ENCODE measurements at places on chromosomes 2 and 18.

DNA sequence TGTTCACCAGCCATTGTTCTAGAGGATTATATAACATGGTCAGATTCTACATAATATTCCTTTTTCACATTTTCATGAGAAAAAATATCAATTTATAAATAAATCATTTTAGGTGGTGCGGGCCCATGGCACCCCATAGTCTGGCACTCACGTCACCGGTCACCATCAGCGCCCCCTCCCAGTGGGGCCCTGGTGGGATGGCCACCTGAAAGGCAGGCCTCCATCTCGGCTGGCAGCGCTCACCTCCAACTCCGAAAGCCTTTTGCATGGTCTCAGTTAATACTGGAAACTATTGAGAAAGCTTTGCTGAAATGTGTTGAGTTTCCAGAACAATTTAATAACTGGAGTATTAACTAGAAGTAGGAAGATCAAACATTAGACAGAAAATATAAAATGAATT, 141.4 kb upstream of the SALL3 start:
- DNase-seq, result no peak

DNA sequence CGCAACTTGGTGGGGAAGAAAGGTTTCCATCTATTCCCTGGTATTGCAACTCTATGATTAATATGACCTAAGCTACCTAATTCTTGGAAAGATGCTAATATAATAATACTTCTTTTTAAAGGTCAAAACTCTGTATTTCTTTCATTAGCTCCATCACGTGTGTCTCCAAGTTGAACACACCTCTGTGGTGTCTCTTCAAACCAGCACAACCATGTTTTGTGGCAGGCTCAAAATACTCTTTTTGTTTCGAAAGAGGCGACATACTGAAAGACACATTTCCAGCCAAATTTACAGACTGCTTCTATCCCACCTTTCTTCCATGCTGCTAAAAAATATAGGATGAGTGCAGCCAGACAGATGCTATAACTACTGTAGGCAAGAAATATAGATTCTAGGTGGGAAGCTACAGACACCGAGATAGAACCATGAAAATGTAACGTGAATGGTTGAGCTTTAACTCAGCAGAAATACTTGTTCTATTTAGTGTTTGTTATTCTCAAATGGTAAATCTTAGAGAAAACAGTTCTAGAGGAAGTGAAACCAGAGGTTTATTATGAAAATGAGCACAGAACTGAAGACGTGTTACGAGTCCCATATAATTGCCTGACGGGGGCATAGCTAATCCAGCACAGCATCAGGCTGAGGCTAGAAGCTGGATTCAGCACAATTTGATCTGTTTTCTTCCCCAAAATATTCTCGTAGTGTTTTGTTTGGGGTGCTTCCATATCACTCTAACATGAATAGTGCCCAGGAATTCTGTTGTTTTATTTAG, 991.5 kb upstream of the FANCL start:
- DNase-seq, result no peak

DNA sequence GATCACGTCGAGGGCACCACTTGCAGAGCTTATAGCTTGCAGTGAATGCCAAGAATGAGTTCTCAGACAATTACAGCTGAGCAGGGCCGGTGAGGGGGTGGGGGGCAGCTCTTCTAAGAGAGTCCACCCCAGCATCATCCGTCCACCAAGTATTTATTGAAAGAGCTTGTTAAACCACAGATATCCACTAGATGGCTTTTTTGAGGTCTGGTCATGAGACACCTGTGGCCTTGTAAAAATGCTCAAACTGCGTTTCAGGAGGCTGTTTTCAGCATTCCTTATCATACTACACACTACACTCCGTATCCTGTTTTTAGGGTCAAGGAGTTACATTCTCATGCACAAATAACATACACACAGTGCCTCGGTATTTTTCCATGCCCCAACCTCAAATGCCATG, 51.5 kb downstream of the DNAJC10 start:
- no peak for DNase-seq

GRCh38 chr2:9697909-9698308, 67.1 kb upstream of the YWHAQ start:
- DNase-seq, result no peak

- DNase-seq, result no peak
Observed at GRCh38 chr2:160387558-160388262, 105.9 kb downstream of the RBMS1 start.

- DNase-seq, result no peak
Observed at GRCh38 chr2:32941944-32942690, 4.6 kb upstream of the LTBP1 start.

- DNase-seq, result no peak
Observed at GRCh38 chr2:60505880-60506260, 47.6 kb downstream of the BCL11A start.

DNA sequence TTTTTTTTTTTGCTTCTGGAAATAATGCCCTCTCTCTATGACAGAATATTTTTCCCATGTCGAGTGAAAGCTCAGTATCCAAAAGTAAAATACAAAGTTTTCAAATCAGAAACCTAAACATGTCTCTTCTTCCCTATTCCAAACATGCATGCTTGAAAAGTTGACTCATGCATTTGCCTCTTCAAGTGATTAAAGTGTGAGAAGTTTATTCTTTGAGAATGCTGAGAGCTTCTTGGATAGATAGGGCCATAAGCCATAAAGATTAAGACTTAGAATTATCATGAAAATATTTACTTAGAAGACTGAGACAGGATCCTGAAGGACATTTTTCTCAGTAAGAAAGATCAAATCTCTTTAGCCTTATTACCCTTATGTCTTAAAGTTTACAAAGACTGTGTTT, 98.6 kb upstream of the EPB41L5 start:
- no peak for DNase-seq

GRCh38 chr2:129721846-129722245, 257.6 kb upstream of the RAB6C start:
- DNase-seq, result no peak

GRCh38 chr18:76252139-76252538, 242.9 kb downstream of the ZNF516 start:
- DNase-seq, result no peak

GRCh38 chr2:223076573-223076972, 24.6 kb downstream of the KCNE4 start:
- DNase-seq, result no peak

DNA sequence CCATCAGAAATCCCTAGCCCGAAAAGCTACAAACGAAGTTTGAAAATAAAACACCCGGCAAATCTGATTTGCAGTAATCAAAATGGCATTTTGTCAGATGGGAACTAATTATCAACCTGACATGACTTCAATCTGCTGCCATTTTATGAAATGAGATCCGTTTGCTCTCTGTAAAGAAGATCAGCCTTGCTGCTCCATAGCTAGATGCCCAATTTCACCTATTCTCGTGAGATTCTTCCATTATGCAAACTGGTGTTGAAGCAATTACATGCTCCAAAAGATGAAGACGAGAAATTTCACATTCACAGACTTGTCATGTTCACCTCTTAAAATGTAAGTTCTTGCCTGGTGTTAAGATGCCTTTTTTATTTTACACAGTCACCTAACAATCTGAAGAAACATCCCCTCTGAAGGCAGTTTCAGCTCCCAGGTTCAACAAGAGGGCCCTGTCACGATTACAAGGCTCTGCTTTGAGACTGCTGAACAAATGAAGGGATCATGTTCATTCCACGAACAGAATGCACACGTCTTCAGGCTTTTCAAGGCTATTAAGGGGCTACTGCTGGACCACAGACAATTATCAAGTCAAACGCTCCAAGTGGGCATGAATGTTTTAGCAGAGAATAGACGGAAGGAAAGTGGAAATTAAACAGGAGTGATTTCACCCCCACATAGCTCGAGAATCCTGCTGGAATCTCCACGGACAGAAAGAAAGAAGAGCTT, 172.6 kb upstream of the PID1 start:
- no peak for DNase-seq

GRCh38 chr2:30026091-30027055, 105.0 kb upstream of the ALK start:
- no peak for DNase-seq

Data from activated T-cell treated with anti-CD3 and anti-CD28 coated beads for 1 hour (primary cell).